ENCODE measurements at places on chromosomes 5 and 9.

- peak; percentile 5 for DNase-seq
These were observed 252.5 kb upstream of the DMRT1 start for GRCh38 chr9:588981-589380.

DNA sequence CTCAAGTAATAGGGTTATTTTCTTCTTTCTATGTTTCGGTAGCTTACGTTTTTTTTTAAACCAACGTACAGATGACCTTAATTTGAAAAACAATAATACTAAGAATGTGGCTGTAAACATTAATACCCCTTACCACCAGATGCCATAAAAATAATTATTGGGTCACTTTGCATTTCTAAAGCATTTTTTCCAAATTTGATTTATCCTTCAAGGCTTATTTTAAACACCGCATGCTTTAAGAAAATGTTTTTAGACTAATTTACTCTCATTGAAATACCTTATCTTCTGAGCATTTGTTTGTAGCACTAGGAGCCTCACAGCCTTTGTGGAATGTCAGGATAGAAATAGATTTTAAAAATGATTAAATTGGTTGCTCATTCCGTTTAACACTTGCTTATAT lies 5.8 kb upstream of the APBA1 start:
- no peak for DNase-seq

- no peak for DNase-seq
These were observed 72.5 kb downstream of the PLAC8L1 start for GRCh38 chr5:146032911-146033310.

- DNase-seq = no peak
These were observed 114.3 kb upstream of the EPB41L4A start for GRCh38 chr5:112533362-112533761.

- DNase-seq = no peak
These were observed 3.0 kb downstream of the FGF18 start for GRCh38 chr5:171422495-171422894.

GRCh38 chr5:123178683-123179082 lies 89.6 kb downstream of the PRDM6 start:
- DNase-seq = no peak

DNA sequence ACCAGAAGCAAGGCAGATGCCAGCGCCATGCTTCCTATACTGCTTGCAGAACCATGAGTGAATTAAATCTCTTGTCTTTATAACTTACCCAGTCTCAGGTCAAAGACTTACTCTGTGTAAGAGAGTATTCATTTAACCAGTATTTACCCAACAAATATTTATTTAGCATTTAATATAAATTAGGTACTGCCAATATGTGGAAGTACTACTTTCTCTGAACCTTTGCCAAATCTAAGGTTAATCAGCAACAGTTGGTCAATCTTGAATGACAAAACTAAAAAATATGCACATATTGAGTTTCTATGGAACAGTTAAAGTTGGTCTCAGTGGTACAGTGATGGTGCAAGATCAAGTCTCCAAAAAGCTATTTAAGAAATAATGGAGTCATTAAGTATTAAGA lies 155.9 kb upstream of the CCNG1 start:
- DNase-seq = no peak

- DNase-seq = no peak
These were observed 341.1 kb downstream of the BRINP1 start for GRCh38 chr9:119027901-119028699.

DNA sequence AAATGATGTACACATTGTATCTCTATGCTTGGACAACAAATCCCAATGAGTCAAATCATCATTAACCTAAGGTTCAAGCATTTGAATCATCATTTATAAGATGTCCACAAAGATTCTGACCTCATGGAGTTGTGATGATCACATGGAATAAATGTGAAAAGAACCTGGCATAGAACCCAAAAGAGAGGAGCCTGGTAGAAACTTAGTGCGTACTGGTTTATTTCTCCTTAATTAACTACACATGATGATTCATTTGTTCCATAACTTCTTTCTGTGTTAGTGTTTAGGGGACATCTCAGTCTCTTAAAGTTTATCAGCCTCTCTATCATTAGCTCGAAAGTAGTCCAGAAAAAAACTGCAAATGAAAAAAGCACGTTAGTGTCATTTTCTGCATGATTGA lies 411.6 kb downstream of the BRINP1 start:
- no peak for DNase-seq

DNA sequence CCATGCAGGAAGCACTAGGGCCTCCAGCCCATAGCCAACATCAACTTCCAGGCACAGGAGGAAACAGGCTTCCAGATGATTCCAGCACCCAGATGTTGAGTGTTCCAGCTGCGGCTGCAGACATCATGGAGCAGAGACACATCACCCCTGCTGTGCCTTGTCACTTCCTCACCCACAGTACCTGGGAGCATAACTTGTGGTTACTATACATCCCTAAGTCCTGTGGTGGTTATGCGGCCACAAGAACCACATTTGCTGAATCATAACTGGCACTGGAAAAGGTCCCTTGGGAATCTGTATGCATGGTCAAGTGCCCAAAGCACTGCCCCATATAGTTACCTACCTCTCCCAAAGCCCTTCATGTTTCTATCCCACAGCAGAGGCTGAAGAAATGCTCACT lies 56.6 kb downstream of the WHRN start:
- DNase-seq = no peak

DNA sequence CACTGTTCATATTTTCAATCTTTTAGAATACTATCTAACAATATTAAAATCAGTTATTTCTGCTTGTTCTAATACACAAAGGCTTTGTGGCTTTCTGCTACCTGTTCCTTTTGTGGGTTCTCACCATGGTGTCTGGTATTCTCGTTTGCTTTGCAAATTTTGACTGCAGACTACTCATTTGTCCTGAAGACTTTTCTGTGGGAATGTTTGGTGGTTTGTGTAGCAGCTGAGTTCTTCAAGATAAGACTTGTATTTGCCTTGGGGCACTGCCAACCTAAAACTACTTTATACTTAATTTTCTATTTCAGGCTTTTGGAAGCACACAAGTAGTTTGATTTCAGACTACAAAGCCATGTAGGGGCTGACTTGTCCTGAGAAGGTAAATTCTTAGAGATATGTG lies 11.1 kb downstream of the IL33 start:
- no peak for DNase-seq

DNA sequence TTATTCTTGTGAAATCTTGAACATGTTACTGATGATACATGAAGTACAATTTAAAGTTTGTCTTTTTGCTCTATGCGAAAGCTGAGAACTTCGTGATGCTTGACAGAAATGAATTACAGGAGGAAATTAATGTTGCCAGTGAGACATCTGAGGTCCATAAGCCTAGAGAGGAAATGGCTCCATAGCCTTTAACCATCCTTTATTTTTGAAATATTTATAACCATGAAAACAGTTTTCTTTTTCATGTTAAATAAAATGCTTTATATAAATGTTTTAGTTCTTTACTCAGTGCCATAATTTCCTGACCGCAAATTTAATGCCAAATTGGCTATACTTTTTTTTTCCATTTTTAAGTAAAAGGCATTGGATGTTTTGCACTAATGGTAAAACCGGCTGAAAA lies 29.1 kb downstream of the F2RL2 start:
- no peak for DNase-seq

DNA sequence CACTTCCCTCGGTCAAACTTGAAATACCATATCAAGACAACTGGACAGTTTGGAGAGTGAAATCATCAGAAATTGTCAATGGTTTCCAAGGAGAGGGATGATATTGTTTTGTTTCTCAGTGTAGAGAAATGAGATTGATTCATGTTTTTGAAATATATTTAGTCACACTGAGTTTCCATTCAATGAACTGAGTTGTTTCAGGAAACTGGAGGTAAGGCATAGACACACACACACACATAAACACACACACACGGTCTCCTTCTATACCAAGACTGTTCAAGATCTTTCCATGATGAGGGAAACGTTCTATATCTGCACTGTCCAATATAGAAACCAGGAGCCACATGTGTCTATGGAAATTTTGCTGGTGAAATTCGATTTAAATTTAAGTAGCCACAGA lies 182.8 kb downstream of the PTTG1 start:
- DNase-seq = no peak

DNA sequence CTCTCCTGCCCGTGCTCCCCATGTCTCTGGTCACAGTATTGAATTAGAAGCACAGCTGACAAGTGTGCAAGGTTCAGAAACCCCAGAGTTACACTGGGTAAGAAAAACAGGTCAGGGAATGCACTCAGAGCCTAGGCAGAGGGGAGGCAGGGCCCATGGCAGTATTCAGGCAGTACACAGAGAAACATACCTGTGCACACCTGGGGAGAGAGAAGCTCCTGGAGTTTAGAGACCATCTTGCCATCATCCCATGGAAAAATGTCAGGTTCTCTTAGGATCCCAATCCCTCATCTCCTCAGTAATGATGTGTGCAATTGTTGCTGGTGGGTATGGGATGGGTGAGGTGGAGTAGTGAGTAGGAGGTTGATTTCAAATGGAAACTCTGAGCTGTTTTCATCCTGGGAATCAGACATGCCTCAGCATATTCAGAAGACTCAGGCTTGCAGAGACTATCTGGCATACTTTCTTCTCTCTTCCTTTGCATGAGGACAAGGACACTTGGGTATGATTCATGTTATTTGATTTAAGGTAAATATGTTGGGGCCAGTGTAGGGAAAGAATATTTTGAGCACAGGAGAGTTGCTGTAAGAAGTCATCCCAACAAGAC lies 228.5 kb downstream of the ESM1 start:
- DNase-seq = no peak

DNA sequence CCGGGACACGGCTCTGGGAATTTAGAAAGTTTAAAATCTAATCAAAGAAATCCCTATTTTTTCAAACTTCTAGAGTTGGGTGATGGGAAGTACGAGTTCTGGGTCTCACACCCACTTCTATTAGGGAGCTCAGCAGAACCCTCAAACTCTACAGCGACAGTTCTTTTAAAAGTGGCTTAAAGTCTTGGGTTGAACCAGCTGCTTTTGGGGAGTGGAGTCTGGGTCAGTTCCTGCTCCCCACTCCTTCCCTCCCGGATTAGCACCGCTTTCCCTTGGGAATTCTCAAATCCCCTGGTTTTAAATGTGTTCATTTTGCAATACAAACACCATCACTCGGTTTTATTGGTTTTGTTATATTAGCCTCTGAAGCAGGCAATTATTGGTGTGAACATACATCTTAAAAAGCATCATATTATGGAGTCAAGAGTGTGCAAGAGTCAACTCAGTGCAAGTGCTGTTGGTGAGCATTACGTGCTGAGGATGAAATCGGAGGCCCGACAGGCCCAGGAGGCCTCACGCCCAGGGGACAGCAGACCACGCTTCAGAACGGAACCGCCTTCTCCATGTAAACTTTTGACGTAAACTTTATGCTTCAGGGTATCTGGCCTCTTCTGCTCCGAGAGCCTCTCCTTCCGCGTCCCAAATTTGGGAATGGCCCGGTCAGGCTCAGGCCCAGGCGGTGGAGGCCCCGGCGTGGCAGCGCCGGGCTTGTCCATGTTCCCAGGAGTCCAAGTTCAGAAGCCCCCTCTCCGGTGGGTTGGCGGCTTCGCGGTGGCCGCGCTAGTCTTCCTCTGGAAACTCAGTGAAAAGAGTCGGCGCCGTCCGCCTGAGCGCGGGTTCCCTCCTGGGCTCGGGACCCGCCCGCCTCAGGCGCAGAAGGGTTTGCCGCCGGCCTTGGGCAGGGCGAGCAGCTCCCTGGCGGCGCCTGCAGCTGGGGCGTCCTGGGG lies 5.3 kb downstream of the IRX4 start:
- DNase-seq = no peak

DNA sequence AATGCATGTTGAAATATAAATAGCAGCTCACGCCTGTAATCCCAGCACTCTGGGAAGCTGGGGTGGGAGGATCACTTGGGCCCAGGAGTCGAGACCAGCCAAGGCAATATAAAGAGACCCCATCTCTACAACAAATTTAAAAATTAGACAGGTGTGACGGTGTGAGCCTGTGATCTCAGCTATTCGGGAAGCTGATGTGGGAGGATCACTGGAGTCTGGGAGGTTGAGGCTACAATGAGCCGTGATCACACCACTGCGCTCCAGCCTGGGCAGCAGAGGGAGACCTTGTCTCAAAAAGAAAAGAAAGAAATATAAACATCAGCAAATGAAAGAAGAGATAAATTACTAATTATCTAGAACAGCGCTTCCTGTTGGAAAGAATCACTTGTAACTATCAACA lies 105.0 kb downstream of the MAPKAP1 start:
- no peak for DNase-seq

DNA sequence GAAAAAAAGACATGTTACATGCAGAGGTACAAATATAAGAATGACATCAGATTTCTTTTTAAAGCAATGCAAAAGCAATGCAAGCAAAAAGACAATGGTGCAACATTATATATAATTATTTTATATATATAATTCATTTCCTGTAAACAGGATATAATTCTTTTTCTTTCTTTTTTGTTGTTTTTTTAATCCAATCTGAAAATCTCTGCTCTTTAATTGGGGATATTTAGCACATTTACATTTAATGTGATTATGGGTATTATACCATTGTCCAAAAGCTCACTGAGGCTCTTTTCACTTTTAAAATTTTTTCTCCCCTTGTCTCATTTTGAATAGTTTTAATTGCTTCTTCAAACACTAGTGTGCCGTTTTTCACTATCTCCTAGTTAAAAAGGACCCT lies 148.9 kb downstream of the FGF18 start:
- no peak for DNase-seq

GRCh38 chr5:125559296-125559695 lies 812.9 kb upstream of the ZNF608 start:
- no peak for DNase-seq

DNA sequence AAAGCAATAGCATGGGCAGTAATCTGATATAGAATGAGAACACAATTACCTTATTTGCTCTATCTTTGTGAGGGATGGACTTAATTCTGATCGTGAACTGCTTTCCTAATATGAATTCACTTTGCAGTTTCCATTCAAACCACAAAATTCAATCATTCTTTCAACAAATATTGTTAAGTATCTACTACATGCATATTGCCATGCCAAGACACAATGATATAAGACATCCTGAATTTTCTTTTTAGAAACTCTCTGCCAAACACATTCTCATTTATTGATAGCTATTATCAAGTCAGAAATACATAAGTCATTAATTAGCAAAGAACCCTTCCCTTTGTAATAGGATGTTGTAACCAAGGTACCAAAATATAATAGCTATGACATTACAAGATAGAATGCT lies 121.6 kb upstream of the TARS1 start:
- no peak for DNase-seq

GRCh38 chr5:33742181-33742580 lies 149.6 kb downstream of the ADAMTS12 start:
- peak; percentile 15 for DNase-seq

GRCh38 chr9:127905004-127905728 lies 5.8 kb upstream of the ST6GALNAC6 start:
- no peak for DNase-seq

DNA sequence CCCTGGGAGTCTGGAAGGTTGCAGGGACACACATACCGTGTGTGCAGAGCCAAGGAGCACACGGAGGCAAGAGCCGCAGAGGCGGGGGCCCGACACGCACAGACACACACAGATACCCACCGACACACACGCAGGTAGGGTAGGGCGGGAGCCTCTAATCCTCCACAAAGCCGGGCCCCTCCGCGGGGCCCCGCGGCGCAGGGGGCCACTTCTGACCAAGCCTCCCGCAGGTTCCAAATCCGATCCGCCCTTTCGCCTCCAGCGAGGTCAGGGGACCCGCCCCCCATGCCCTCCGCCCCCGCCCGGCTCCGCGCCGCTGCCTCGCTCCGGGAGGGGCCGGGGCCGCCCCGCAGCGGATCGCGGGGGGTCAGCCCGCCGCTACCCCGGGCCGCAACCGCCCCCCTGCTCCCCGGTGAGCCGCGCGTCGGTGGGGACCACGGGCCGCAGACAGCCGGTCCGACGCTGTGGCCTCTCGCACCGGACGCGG lies 1.4 kb upstream of the LMX1B start:
- DNase-seq = peak; percentile 33

GRCh38 chr9:33813712-33814641 lies 3.0 kb upstream of the UBE2R2 start:
- DNase-seq = no peak
